ENCODE measurements at places on chromosomes 6 and 20.

GRCh38 chr20:21804802-21805201 lies 99.3 kb downstream of the PAX1 start:
- DNase-seq: no peak

DNA sequence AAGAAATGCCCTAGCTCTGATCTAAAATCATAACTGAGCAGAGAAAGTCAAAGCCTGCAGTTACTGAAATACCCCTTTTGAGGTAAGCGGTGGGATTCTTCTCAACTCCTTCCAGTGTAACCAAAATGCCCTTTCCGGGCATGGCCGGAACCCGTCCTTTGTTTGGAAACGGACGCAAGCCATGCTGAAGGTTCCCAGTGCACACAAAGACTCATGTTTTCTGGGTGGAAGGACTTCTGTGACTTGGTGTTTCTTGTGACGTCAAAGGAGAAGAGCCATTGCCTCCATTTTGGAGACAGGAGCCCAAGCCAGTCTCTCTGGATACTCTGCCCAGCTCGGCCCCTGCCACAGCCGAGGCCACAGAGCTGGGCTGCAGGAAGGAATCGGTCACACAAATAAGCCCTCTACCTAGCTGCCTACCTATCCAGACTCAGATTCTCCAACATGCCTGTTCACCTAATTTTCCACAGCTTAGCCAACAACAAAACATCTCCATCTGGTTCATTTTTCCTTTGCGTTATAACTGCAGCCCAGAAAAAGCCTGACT lies 182.8 kb downstream of the TBXT start:
- no peak for DNase-seq

DNA sequence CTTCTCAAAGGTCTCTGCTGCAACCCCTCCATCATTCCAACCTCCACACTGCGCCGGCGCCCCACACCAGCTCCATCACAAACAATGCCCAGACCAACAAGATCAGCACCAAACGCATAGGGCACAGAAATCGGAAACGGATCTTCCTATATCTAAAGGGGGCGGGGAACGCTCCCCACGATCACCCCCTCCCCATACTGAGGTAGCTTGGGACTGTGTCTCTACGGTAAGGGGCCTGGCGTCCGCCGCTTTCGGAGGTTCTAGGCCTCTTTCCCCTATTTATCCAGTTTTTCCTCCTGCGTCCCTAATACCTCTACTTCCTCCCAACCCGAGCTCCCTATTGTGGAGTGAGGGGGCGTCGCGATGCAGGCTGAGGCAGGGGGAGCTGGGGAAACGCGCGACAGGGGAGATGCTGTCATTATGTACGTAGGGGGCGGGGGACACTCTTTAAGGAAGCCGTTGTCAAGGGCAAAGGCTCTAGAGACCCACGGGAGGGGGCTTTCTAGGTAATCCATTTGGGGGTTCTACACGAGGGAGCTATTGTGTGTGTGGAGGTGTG lies 909 bp downstream of the DNAAF9 start:
- DNase-seq: peak; percentile 16

DNA sequence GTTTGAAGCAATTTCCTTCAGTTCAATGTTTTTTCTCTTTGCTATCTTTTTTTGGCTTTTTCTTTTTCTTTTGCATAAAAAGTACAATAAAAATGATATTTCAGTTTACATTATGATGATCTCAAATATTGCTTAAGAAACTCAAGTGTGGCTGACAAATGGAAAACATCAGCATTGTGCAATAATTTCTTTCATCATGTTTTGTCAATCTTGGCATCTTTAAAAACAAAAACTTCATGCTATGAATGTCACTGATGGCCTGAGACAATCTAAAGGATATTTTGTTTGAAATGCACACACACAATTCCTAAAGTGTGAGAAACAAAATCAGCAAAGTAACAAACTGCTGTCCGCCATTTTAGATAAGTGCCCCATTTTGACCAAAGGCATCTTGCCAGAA lies 13.9 kb upstream of the MTCL3 start:
- no peak for DNase-seq

DNA sequence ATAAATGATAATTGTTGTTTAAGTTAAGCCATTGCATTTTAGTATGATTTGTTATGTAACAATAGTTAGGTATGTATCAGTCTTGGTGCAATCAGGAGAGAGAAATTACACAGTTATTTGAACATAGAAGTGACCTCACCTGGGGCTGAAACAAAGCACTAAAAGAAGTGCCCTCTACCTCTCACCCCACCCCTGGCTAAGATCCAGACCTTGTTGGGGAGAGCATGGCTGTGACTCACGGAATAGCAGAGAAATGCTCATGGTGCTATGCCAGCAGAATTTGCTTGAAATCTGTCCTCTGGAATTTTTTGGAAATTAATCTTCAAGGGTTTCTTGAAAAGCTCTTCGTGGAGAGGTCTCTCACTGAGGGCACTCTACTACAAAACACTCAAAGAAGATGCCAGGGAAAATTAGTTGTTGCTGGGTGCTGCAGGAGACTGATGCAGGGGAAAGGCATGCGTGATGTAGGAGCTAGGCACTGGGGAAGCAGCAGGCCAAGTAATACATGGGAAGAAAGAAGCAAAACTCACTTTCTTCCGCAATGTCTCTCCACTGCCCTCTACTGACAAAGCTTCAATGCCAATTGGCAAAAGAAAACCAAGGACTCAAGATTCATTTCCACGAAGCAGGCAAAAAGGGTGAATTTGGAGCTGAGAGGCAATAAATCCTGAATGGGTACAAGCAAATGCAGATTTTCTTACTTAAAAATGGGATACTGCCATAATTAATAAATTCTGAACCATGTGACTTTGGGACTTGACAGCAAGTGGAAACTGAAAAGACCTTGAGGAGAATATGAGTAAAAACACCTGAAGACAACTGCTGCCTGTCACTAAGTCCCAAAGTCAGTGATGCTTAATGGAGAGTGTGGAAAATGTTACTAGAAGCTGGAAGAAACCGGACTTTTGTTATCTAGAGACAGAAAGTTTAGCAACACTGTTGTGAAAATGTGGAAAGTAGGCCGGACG lies 136.3 kb upstream of the ZNF184 start:
- peak; percentile 18 for DNase-seq

DNA sequence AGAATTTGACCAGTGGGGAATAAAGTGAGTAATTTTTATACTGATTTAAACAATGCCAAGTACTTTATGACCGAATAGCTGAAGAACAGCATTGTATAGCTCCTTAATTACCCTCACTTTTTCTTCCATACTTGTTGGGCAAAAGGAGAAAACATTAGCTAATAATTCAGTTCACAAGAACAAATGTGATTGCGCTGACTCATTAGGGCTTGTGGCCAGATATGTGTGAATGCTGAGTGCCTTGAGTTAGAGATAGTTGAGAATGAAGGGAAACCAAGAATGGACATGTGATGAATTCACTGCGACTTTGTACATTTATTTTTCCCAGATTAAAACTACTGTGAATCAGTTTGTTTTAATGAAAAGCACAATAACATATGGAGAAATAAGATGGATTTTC lies 669.4 kb downstream of the TFAP2A start:
- no peak for DNase-seq

DNA sequence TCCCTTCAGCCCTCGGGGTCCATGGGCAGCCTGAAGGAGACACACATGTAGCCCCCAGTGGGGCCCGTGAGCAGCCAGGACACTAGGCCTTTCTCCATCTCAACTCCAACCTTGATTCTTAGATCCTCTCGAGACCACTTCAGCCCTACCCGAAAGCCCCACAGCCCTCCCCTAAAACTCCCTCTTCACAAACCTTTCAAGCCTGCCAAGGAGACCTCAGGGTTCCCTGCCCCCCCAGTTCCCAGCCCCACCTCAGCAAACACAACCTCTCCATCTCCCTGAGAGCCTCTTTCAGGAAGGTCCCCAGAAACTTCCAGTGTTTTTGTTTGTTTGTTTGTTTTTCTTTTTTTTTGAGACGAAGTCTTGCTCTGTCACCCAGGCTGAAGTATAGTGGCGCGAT lies 11.1 kb downstream of the COL11A2 start:
- DNase-seq: no peak

GRCh38 chr20:24778585-24779031 lies 170.5 kb upstream of the CST7 start:
- no peak for DNase-seq

DNA sequence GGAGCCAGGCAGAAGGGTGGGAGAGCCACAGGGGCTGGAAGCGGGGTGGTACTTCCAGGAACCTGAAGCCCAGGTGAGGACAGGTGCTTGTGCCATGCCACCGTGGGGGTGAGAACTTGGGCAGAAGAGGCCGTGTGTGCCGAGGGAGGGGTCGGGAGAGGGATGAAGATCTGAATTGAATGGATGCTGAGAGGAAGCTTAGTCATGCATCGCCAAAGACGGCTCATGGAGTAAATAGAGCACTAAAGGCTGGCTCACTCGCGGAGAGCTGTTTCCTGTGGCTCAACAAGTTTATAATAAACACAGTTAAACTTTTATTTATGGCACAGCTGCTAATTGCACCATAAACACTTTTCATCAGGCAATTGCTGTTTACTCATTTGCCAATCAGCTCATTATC lies 21.7 kb upstream of the MYT1 start:
- peak; percentile 70 for DNase-seq

- peak; percentile 45 for DNase-seq
Observed at GRCh38 chr20:46681032-46681854, 8.0 kb downstream of the TP53RK start.

GRCh38 chr20:9416421-9416820 lies 98.0 kb upstream of the LAMP5 start:
- DNase-seq: no peak

DNA sequence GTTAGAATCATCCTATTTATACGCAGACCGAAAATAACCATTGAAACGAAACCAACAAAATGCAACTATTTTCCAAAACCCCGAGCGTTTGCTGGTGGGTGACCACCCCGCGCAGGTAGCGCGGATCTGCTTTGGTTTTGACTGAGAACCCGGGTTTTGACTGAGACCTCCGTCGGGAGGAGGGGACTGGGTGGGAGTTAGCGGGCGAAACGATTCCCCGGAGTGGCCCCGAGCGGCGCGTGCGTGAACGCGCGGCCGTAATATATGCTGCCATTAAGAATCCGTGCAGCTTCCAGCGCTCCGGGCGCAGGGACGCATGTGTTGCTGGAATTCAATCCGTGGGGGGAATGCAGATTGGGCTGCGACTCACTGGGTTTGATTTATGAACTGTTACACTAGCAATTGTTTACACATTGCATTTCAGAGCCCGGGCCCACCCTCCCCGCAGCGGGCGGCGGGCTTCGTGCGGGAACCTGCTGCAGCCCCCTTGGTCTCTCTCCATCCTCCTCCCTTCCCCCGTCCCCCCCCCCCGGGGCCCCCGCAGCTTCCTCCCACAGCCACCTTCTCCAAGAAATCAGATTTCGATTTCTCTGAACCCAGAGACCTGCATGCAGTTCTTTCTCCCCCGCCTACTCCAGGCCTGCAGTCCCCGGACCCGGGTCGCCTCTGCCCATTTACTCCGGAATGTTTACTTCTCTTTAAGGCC lies 9.9 kb downstream of the NRN1 start:
- peak; percentile 13 for DNase-seq

DNA sequence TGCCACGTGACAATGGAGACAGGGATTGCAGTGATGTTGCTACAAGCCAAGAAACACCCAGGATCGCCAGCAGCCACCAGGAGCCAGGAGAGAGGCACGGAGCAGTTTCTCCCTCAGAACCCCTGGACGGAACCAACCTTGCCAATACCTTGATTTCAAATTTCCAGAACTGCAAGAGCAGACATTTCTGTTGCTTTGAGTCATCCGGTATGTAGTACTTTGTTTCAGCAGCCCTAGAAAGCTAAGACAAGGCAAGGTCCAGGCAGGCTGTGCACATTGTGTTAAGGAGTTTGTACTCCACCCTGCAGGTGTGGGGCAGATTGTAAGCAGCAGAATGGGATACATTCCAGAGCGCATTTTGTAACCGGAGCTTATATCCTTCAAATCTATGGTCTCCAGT lies 48.3 kb downstream of the TRERF1 start:
- DNase-seq: no peak

DNA sequence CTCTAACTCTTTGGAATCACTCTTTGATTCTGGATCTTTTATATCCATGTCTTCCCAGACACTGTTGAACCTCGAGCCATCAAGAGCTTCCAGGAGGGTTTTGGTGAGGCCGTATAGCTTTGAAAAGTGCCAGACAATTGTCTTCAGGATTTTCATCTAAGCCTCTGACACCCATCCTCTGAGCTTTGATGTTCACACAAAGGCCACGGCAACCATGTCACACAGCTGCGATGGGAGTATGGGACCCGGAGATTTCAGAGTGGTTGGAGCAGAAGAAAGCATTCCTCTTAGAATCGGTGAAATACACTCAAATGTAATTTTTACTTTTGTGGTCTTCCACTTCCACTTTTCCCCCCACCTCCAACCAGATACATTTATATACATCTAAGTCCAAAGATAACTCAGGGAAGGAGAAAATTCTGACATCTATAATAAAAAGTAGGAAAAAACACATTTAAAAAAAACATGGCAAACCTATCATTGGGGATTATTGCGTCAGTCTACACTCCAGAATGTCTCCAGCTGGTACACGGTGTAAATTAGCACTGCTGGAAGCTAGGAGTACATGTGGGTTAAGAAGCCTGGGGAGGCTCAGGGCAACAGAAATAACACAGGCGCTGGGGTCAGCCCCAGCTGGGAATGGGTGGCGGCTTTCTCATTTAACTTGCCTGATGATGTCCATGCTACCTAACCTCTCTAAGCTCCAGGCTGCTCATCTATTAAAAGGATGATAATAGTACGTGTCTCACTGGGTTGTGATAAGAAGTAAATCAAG lies 92.7 kb downstream of the LY86 start:
- DNase-seq: no peak

DNA sequence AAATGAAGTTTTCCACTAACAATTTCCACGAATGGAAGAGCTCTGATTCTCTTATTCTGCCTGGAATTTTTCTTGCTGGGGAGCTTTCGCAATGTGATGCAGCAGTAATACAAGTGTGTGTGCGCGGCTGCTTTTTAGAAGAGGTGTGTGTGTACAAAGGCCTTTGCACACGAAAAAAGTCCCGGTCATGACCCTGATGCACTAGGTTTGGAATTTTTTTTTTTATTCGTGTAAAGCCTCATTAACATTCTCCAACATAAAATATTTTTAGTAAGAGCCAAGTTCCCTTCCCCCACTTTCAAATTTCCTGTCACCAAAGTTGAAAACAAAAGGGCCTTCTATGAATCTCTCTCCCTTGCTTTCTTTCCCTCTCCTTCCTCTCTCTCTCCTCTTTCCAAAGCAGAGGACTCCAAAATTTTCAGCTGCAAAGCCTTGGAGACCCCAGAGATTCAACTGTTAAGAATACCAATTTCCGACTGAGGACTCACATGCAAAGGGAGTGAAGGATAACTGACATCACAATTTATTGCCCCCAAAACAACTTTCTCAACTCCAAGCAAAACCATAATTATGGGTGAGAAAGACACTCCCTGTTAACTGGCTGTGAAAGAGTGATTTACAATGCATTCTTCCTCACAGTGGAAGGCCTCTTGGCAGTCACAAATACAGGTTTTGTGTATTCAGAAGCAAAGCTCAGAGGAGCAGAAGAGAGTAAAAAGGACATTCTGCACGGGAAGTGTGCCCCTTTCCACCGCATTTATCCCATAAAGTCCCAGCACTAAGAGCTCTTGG lies 421.2 kb upstream of the JARID2 start:
- DNase-seq: no peak

DNA sequence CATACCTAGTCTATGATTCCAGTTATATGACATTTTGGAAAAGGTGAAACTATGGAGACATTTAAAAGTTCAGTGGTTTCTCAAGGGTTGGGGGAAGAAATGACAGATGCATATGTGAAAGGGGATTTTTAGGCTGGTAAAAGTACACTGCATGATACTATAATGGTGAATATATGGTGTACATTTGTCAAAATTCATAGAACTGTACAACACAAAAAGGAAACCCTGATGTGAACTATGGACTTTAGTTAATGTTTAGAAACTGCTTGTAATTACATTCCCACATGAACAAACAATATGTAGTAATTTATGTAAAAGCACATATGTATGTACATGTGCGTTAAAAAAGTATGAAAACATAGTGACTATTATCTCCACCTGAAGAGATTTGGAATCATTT lies 907.3 kb upstream of the CITED2 start:
- no peak for DNase-seq

All from NCI-H526 treated with DMSO at 0.1 percent for 48 hours (cell line).